ENCODE measurements at places on chromosomes 2 and 18.

DNA sequence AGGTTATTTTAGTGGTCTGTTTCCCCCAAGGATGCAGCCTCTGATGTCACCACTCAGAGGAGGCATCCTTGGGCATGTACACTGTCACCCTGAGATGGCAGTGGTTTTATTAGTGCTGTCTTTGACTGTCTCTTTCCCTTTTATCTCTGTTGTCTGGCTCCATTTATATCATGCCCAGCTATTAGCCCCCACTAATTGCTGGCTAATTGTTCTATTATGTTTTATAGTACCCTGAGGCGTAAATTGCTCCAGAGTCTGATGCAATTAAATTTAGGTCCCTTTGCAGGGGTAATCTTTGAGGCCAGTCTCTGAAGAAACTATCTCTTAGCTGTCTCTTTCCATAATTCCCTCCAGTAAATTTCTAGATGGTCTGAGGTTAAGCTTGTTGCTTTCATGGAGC lies 301.0 kb upstream of the KLHL29 start:
- DNase-seq = no peak

DNA sequence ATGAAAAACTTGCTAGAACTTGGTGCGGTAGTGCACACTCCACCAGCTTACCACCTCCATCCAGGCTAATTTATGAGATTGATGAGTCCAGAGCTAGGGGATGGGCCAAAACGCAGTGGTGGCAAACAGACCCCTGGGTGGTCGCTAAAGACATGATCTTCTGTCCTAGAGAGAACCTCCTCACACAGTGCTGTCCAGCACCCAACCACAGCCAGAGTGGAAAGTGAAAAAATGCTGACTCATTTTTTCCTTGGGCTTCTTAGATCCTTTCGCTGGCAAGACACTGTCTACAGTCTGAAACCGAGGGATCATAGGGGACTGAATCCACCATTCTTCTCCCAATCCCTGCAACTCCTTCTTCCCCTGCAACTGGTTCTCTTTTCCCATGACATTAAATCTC lies 4.1 kb downstream of the ANTXR1 start:
- no peak for DNase-seq

DNA sequence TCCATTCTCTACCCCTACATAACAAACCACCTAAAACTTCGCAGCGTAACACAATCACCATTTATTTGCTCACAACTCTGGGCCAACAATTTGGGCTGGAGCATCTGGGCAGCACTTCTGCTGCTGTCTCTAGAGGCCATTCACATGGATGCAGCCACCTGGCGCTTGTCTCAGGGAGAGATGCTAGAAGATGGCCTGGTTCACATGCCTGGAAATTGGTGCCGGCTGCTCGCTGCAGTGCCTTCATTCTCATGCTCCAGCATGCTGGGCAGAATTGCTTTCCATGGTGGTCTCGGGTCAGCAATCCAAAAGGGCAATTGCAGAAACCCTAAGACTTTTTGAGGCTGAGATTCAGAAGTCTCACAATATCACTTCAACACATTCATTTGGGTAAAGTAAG lies 157.4 kb downstream of the SUCLG1 start:
- no peak for DNase-seq

GRCh38 chr2:188600536-188601210 lies 309.0 kb downstream of the GULP1 start:
- no peak for DNase-seq

DNA sequence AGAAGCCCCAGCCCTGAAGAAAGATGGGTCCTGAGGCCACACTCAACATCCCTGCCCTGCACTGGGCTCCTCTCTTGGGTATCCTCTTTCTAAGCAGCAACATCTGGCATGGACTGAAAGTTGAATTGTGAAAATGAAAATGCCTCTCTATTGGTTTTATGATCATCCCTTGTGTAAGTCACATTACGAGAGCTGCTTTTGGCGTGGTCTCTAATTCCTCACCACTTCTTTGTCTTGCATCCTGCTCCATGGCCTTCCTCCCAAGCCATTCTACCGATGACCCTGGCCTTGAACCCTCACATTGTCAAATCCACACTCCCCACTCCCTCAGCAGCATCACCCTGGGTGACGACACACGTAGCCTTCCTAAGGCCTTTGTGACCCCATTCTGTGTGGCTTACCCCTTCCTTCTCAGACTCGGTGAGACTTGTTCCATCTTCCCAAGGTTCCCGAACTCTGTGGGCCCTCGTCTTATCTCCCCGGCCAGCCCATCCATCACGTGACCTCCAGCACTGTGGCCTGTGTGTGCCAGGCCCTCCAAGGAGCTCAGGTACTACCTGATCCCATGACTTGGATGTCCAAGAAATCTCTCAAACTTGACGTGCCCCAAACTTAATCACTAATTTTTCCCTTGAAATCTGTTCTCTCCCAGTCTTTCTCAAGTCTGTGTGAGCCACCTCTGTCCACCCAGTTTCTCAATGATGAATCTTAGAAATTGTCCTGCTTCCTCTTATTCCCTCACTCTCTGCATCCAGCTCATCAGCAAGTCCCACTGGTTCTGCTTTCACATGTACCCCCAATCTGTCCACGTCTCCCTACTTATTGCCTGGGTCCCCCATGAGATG lies 194.7 kb upstream of the HS6ST1 start:
- no peak for DNase-seq

GRCh38 chr2:30505500-30506180 lies 58.6 kb downstream of the LCLAT1 start:
- DNase-seq = no peak

- DNase-seq = no peak
These were observed 19.2 kb downstream of the LCLAT1 start for GRCh38 chr2:30466216-30466615.

DNA sequence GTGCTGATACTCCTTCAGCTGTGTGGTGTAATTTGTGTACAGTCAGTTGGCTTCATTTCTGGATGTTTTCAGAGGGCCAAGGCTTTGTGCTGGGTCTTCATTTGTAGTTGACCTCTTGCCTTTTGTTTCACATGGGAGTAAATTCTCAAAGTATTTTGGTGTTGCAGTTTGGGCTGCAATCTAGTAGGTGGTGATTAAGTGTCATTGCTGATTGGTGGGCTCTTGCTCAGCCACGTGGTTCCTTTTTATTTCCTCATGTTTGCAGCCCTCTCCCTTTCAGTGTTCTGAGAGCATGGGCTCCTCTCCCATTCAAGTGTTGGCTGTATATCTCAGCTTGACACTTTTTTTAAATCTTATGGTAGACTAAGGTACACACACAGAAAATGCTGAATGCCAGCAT lies 96.8 kb downstream of the SNTG2 start:
- DNase-seq = no peak

DNA sequence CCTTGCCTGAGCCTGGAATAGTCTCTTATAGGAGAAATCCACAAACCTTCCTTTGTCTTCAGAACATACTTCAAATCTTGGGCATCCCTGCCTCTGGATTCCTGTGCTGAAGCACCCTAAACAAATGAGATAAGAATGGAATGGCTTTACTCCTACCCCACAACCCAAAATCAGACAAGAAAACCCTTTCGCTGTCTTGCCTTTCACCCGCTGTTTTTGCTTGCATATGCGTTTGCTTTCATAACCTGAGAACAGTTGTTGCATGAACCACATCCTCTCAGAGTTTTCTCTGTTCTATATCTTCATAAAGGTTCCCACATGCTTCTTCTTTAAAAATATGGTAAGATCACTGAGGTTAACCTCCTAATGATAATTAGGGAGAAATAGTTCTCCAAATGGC lies 132.1 kb upstream of the MAP3K20 start:
- no peak for DNase-seq

DNA sequence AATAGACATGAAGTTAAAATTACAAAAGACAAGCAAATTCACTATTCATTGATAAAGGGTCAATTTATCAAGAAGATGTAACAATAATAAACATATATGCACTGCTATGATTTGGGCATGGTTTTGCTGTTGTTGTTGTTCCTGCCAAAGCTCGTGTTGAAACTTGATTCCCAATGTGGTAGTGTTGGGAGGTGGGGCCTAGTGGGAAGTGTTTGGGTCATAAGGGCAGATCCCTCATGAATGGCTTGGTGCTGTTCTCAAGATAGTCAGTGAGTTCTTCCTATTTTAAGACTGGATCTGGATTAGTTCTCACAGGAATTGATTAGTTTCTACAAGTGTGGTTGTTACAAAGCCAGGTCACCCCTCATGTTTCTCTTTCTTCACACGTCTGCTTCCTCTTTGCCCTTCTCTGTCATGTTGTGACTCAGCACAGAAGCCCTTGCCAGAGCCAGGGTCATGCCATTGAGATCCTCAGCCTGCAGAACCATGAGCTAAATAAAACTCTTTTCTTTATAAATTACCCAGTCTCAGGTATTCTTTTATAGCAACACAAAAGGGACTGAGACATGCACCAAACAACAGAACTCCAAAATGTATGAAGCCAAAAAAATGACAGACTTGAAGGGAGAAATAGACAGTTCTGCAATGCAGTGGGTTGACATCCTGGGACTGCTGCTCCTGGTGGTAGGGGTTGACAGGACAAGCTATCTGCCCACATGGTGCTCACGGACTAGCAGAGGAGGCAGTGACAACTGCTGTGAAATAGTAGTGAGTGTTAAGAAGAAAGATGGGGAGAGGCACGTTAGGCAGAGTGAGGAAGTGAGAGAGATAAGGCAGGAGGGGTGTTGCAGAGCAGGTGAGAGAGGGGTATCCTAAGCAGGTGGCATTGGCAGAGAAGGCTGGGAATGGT lies 18.6 kb upstream of the SKA1 start:
- DNase-seq = no peak

GRCh38 chr18:3044931-3045698 lies 32.2 kb upstream of the LPIN2 start:
- DNase-seq = no peak

DNA sequence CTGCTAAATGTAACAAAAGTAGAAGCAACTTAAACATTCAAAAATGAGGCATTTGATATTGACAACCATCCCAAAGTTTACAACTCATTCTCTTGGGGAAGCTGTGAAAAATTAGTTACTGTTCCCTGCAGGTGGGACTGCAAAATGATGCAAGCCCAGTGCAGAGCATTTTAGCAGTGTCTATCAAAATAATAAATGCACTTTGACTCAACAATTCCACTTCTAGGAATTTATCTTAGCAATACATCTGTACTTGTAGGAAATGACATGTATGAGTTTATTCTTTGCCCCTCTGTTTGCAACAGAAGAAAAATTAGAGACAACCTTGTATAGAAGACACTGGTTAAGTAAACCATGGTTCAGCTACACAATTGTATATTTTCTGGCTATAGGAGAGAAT lies 48.0 kb upstream of the TLK1 start:
- DNase-seq = no peak

DNA sequence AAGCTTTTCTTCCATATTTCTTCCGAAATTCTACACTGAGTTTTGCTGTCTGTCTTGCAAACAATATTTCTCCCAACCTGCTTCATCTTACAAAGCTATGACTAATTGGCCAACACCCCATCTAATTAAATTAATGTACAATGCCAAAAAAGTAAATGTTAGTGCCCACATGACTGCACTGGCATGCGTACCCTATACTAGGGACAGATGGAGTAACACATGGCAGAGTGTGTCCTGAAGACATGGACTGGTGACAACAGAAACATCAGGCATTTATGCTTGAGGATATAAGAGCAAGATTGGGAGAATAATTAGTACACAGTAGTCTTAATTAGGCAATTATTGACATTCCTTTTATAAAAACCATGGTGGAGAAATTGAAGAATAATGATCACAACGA lies 66.8 kb downstream of the MREG start:
- DNase-seq = no peak

All from stimulated activated CD8-positive, alpha-beta memory T cell treated with anti-CD3 and anti-CD28 coated beads, Interleukin-7, amount 100 ng/mL, for 24 hours (primary cell).